ENCODE measurements at places on chromosomes 3 and 15.

GRCh38 chr15:27218426-27218825 lies 247.4 kb downstream of the GABRG3 start:
- no peak for DNase-seq

GRCh38 chr15:64151727-64152506 lies at the start of gene SNX22:
SNX22 (plus strand) TSS chr15:64151731; CDS start chr15:64151776, 45 bp downstream.
- DNase-seq = no peak

GRCh38 chr3:62926494-62926893 lies 51.3 kb upstream of the CADPS start:
- DNase-seq = no peak

DNA sequence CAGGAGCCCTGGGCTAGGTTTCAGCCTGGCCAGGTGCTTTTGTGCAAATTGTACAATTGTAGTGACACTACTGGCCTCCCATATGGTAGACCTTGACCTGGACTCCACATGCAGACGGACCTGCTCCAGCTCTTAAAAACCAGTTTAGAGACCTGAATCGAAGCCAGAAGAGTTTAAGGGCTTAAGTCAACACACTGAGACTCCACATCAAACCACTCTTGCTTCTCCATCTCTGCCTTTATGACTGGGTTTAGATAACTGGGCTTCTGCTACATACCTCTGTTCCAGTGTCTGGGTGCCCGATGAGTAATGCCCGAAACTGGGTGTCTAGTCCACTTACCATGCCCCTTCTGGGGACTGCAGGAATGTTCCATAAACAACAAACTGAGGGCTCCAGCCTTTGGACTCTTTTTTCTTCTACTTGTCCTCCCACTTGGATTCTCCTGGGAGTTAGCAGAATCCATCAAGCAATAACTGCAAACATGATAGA lies 32.8 kb downstream of the TMEM212 start:
- DNase-seq = no peak

DNA sequence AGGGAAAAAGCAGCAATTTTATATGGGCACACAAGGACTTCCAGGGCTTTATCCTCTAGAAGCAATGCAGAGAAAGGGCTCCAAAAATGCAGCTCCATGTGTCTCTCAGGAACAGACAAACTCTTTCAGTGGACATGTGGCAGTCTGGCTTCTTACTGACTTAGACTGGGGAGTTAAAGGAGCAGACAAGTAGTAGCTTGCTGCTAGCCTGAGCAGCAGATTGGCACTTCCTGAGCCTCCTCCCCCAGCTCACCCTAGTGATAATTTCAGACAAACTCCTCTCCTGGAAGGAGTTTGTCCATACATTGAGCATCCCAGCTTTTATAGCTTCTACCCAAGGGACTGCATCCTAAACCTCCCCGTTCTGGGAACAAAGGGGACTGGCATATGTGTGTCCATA lies 101.7 kb upstream of the MANF start:
- no peak for DNase-seq

DNA sequence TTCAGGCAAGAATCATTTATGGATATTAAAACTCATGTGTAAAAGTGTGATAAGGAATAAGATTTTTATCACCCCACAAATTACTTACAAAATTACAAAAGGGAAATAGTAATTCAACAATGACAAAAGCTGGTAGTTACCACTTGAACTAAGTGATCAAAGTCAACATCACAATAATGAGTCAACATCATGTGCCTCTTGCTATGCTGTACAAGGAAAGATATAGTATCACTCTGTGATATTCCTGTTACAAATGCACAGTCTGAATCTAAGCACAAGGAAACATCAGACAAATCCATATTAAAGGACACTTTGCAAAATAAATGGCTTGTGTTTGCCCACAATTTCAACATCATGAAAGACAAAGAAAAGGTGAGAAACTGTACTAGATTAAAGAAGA lies 90.5 kb upstream of the PLCL2 start:
- no peak for DNase-seq

GRCh38 chr3:156253150-156253549 lies 132.8 kb downstream of the KCNAB1 start:
- DNase-seq = no peak

GRCh38 chr15:81258455-81258854 lies 61.8 kb downstream of the IL16 start:
- no peak for DNase-seq

DNA sequence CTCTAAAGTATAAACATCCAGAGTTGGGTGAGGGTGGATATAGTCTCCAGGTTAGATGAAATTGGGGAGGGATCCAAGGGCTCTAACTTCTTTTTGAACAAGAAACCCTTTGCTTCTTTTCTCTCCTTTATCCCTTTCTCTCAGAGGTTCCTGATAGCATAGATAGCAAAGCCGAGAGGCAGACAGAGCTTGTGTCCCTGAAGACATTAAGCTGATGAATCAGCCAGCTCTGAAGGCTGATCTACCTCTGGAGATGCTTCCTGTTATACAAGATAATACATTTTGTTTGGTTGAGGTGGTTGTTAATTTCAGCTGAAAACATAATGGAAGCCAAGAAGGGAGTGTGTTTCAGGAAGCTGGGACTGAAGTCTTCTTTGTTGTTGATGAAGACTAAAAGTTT lies 193.2 kb downstream of the PDCD6IP start:
- no peak for DNase-seq

DNA sequence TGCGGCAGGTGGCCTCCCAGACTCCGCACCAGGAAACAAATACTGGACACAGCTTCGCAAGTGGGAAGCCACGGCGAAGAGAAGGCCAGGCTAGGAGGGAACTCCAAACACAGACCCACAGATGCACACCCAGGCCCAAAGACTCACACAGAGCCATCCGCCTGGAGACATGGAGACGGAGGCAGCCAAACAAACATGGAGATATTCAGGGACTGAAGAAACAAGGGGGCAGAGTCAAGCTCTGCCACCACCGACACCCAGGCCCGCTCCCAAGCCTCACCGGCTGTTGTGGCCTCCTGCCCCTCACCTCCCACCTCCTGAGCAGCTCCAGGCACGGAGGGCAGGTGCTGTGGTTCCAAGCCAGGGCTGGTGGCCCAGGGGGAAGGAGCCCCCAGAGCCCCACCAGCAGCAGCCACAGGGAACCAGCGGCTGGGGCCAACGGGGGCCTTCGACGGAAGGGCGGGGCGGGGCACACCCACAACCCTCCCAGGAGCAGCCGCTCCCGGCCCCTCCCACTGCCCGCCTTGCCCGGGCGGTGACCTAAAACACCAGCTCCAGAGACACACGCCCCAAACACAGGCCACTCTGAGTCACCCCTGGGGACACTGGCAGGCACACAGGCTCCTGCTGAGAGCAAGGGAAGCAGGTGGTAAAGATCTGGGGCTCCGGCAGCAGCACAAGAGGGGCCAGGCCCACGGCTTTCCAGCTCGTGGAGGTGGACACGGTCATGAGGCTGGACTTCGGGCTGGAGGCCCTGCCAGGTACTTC lies 31.9 kb downstream of the TNK2 start:
- no peak for DNase-seq

DNA sequence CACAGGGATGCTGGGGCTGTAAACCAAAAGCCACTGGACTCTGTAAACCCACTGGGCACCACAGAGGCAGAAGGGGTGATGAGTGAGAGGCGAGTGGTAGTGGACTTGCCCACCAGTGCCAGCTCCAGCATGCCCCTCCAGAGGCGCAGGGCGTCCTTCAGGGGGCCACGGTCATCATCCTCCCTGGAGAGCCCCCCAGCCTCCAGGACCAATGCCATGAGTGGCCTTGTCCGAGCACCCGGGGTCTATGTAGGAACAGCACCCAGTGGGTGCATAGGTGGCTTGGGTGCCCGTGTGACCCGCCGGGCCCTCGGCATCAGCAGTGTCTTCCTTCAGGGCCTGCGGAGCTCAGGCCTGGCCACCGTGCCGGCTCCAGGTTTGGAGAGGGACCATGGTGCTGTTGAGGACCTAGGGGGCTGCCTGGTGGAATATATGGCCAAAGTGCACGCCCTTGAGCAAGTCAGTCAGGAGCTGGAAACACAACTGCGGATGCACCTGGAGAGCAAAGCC lies at the start of gene BFSP2:
Gene BFSP2 (plus strand): TSS at position 51 of the 510 bp plus-strand sequence. CDS start 28 bp downstream, at position 79.
- DNase-seq = no peak

DNA sequence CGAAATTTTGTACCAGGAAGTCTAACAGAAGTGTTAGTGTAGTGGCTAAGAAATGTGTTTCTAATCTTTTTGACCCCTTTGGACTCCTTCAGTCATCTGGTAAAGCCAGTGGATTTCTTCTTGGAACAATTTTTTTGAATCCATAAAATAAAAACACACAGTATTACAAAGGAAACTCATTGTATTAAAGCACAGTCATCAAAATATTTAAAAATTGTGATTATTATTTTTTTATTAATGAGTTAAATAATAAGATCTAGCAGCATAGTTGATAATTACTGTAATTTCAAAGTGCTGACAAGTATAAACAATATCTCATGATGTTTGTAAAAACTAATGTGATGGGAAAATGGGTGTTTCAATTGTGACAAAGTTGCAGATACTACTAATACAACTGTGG lies 72.2 kb upstream of the LRRC3B start:
- DNase-seq = no peak

- no peak for DNase-seq
Measured at GRCh38 chr15:39587731-39588530, 7.1 kb downstream of the THBS1 start.

GRCh38 chr3:152466784-152467183 lies 198.1 kb downstream of the MBNL1 start:
- DNase-seq = no peak

- DNase-seq = no peak
Measured at GRCh38 chr3:20743553-20744321, 557.7 kb upstream of the SGO1 start.

GRCh38 chr3:103609472-103609871 lies 1174.7 kb downstream of the ZPLD1 start:
- DNase-seq = no peak

DNA sequence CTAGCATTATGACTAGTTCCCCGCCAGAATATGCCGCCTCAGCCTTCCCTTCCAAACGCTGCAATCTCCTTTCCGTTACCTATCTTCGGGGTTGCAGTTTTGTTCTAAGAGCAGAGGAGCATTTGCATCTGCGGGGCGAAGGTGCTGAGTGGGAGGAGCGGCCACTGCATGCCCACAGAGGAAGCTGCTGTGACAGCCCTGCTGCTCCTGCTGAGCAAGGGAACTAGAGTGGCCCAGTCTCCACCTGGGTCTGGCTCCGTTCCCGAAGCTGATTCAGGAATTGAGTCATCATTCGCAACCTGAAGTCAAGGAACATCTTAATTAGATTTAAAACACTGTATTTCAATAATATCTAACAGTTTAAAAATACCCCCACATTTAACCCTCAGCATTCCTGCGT lies 98.2 kb upstream of the TJP1 start:
- DNase-seq = no peak

- no peak for DNase-seq
Measured at GRCh38 chr15:62807539-62808130, 234.9 kb upstream of the TPM1 start.

Measured in cortex of kidney (tissue), 1 donor.